RPMI7951 (cell line): ENCODE measurements at places on chromosomes 7 and 10.

- no peak for DNase-seq
These were observed 9.4 kb upstream of the HILPDA start for GRCh38 chr7:128446306-128446705.

- no peak for DNase-seq
These were observed 11.5 kb upstream of the NFKB2 start for GRCh38 chr10:102384053-102384452.

DNA sequence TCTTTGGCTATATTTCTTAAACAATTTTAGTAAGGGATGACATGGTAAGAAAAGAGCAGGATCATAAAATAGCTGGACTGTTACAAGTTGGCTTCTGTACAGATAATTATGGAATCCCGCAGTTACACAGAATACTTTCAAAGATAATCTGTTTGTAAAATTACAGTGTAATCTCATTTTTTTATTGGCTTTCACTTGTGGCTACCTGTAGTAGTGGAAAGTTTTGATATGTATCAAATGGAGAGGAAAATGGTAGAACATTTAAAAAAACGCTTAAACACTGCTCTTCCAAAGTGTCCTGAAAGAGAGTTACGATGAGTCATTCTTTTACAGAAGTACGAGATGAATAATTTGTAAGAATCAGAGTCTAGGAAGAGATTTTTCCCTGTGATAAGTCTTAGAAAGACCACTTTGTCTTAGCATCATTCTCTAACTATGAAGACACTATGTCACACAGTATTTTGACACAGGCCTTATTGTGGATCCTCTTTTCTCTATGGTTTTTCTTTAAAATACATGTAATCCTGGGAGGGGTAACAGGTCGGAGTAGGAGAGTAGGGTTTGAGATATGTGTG, 215.0 kb upstream of the DKK1 start:
- no peak for DNase-seq

DNA sequence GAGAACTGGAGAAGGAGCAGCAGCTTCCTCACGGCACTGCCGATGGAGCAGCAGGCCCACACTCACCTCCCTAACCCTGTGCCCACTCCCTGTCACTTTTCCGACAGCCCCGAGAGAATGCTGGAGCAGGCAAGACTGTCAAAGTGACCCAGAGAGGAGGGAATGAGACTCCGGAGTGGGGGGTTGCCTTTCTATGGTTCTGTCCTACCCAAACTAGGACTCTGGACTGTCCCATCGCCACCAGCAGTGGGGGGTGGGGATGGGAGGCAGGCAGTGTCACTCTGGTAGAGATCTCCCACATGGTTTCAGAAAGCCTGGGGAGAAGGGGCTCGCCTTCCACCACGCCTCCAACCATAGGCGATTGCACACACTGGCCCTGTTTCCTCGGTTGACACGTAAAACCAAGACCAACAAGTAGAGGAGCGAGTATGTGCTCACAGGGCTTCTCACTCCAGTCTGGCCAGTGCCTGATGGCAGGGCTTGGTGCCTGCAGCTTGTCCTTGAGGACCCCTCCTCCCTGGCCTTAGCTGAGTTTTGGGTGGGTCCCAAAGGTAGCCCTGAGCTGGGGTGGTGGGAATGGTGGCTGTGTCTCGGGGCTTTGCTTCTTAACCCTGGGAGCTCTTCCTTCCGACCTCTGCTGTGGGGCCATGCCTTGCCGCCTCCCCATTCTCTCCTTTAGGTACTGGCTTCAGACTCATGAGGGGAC, 148.5 kb downstream of the PTPN20 start:
- no peak for DNase-seq

- peak; percentile 61 for DNase-seq
These were observed 297.1 kb upstream of the NFE2L3 start for GRCh38 chr7:25854608-25855497.

DNA sequence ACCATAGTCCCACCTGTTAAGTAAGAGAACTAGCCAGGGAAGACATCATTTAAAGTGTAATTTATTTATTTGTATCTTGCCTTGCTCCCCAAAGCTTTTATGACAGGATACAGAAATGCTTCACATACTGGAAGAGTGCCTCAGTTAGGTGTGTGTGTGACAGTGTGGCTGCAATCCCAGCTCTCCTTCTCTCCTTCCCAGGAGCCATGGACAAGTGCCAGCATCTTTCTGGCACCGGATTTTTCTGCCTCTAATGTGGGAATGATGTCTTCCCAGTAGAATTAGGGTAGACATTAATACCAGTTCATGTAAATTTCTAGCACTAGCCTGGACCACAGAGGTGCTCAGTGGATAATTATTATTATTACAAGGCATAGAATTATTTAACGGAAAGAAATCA, 30.3 kb upstream of the ATXN7L1 start:
- DNase-seq, result no peak

DNA sequence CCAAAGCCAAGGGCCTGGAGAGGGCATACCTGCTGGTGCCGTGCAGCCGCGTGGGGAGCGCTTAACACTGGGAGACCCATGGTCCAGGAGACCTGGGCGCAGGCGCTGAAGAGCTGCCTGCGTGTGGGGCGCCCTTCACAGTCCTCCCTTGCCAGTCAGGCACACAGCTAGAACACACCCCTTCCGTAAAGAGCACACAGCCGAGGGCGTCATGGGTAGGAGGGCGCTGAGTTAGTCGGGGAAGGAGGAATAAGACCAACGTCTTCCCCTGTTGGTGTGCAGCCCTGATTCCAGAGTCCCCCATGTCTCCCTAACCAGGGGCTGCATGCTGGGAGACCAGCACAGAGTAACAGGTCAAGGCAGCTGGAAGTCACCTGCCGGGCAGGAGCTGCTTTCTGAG, 273.9 kb downstream of the USP6NL start:
- no peak for DNase-seq

DNA sequence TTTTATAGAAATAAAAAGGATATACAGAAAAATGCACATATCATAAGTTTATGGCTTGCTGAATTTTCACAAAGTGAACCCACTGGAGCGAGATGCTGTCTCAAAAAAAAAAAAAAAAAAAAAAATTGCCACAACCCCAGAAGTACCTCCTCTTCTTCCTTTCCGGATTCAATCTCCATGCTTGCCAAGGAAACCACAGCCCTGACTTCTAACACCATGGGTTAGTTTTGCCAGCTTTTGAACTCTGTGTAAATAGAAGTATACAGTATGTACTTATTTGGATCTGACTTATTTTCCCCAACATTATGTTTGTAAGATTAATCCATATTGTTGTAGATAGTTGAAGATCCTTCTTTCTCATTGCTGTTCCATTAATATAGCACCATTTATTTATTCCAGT, 40.0 kb downstream of the FANK1 start:
- DNase-seq, result peak; percentile 28

DNA sequence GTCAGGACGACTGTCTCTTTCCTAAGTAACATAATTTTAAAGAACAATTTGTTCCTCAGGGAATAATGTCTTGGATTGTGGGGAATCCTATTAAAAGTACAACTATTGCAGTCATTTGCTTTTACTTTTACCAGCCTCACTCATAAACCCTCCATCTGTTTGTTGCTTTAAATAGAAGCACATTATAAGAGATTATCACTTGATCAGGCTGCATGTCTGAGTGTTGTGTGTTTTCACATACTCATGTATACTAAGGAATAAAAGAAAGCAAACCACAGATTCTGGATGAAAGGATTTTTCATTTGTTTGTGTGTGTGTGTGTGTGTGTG, 1077.8 kb downstream of the KCNMA1 start:
- no peak for DNase-seq

DNA sequence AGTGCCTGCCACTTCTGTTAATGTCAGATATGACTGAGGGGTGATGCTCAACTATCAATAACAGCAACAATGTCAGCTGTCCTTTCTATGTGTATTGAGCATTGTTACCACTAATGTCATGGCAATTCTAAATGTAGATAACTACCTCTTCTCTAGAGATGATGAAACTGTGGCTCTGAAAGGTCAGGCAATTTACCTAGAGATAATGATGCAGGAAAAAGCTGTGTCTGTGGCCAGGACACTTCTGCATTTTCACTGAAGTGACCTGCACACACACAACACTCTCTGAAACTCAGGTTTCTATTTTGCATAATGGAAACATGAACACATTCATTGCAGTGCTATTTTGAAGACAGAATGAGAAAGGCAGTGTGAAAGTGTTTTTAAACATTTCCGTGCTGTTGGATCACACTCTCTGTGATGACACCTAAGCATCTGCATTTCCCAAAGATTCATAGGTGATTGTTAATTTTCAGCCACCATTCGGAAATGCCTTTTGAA, 148.2 kb downstream of the KCND2 start:
- no peak for DNase-seq

DNA sequence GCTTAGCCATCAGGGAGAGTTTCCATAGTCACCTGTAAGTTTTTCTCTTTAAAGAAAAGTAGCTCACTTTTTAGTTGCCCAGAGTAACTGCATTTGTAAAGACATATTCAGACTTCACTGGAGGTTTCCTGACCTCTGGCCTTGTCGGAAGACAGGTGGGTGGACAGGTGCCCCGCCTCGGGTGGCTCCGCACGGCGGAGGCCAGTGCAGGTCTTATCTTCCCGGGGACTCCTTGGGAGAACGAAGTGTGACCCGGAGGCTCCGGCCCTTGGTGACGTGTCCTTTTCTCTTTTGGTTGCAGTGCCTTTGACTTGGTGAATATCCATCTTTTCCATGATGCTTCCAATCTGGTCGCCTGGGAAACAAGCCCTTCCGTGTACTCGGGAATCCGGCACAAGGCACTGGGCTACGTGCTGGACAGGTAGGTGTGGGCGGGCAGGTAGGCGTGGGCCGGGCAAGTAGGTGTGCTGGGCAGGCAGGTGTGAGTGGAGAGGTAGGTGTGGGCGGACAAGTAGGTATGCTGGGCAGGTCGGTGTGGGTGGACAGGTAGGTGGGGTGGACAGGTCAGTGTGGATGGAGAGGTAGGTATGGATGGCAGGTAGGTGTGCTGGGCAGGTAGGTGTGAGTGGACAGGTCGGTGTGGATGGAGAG, 75.8 kb downstream of the NKX6-2 start:
- no peak for DNase-seq
